ENCODE measurements at places on chromosomes 1 and 21.

- no peak for DNase-seq
These were observed 33.5 kb upstream of the BMP8B start for GRCh38 chr1:39822146-39822545.

GRCh38 chr1:40627987-40628902 lies 37.2 kb downstream of the RIMS3 start:
- no peak for DNase-seq

- no peak for DNase-seq
These were observed 1.9 kb downstream of the FTCD start for GRCh38 chr21:46153247-46154154.

- DNase-seq, result no peak
These were observed 50.5 kb downstream of the MTF2 start for GRCh38 chr1:93129507-93130099.

DNA sequence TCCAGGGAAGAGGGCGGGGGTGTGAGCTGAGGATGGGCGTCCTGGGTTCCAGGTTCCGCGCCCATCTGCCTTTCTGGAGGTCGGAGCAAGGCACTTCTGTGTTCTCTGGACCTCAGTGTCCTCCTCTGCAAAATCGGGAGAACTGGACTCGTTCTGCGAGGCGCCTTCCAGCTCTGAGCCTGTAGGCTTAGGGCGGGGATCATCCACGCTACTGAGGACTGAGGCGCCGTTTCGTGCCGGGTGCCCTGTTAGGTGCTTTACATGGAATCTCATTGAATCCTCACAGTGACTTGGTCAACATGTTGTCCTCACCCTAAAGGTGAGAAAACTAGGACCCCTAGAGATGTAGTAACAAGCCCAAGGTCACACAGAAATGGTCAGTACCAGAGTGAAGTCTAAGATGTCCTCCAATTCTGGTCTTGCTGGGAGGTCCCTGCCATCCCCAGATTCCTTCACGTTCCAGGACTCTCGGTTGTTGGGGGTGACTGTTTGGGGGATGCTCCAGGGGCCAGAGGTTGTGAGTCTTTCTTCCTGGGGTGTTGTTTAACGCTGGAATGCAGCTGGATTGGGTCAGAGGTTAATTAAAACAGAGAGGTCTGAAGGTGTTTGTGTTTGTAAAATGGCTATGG lies 677 bp downstream of the PRKAA2 start:
- no peak for DNase-seq

DNA sequence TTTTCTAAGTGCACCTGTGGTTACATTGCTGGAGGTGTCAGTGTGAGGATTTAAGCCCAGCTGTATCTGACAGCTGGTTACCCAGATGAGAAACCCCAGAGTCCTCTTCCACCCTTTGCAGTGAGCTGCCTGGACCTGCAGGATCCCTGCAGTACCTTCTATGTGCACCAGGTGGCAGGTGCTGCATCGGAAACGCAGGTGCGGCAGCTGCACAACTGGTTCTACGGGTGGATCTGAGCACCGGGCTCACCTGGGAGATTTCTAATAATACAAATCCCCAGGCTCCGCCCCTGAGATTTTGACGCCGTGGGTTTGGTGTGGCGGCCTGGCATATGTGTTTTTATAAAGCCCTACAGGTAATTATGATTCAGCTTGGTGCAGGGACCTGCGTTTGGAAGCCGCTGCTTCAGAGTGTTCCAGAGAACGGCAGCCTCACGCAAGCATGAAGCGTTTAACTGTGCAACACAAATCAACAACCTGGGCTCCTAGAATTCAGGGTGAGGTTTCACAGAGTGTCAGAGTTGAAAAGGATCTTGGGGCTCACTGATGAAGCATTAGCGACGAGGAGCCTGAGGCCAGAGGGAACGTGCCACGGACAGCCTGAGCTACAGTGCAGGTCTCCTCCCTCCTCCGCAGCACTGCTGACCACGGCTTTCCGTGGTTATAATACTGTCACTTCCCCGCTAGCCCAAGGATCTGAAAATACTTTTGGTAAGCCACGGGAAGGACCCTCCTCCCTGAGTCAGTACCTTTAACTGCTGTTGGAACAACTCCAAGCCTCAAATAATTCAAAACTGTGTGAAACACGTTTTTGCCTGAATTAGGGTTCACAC lies 96.7 kb upstream of the TRABD2B start:
- no peak for DNase-seq

DNA sequence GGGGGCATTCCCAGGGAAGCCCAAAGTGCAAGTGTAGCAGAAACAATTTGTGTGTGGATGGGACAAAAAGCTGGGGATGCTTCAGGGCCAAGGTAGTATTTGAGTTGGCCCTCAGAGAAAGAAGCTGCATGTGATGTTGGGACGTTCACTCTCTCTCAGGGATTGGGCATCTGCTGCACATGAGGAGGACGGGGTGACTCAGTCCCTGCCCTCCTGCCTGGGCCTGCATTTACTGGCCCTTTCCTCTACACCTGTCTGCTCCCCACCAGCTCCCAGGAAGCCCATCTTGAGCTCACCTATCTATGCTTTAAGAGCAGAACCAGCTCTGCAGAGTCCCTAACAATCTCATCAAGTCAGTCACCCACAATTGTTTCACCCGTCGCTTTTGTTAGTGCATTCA lies 23.5 kb upstream of the MPZL1 start:
- no peak for DNase-seq

GRCh38 chr1:192539297-192540092 lies 36.1 kb upstream of the RGS1 start:
- no peak for DNase-seq

- DNase-seq, result no peak
These were observed 216.0 kb downstream of the BACH1 start for GRCh38 chr21:29514652-29515247.

GRCh38 chr1:228687587-228687986 lies 47.7 kb upstream of the RHOU start:
- no peak for DNase-seq

DNA sequence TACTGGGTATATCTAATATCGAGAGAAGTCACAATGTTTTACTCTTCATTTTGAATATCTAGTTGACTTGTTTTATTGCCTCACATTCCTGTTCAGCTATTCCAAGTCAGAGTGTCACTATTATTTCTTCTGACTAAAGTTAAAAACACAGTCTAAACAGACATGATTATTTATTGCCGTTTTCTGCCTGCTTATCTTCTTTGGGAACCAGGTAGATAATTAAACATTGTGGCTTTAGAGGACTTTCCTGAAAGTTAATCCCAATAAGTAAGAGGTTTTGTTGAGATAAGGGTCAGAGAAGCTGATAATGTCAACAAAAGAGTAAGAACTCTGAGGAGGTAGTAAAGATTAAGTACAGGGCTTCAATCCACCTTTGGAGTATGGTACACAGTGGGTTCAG lies 53.8 kb downstream of the PCNX2 start:
- DNase-seq, result no peak

DNA sequence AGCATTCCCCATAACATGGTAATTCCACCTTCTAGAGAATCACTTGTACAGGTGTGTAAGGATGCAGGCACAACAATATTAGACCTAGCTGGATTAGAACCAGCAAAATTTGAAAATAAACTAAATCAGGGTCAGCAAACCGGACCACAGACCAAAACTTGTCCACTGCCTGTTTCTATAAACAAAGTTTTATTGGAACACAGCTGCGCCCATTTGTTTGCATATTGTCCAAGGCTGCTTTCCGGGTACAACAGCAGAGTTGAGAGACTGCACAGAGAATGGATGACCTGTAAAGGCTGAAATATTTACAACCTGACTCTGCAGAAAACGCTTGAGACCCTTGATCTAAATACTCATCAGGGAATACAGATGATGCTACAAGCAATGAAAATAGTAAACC lies 73.6 kb upstream of the SLC45A1 start:
- DNase-seq, result no peak

DNA sequence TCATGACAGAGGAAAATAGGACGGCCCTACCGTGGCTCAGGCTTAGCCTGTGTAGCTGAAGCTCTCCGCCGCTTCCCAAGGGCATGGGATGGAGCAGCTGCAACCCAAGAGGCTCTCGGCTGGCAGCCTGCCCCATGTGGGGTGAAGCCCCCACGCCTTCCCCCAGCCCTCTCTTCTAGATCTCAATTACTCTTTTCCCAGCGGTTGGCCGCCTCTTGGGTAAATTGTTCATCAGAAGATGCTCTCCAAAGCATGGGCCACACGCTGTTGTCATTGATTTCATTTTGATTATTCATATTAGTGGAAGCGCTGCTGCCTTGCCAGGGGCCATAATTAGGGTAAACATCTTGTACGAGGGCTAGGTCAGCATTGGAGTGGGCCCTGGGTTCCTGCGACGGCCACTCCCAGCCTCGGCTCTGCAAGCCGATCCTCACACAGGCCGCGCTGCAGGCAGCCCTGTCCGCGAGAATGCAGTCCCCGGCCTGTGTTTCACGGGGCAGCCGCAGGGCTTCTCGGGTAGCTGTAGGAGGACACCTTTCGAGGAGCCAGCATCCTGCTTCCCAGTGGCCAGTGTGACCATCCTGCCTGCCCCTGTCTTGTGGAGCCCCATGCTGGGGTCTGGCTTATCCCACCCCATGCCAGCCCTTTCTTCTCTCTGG lies 114.4 kb upstream of the VAMP3 start:
- no peak for DNase-seq

Data from NCI-H524 treated with DMSO at 0.1 percent for 48 hours (cell line).